ENCODE measurements at places on chromosomes 7 and 10. TPM values are rescaled to one million over a fixed set of nuclear protein-coding genes. Genes with fewer than 3 reads are reported as not detected.

The TMEM270 gene
- total RNA-seq, result not detected

The EBLN1 gene
- total RNA-seq, result not detected

The RNF32 gene
- total RNA-seq, result 0.43 TPM

The PNLIPRP2 gene
- not detected for total RNA-seq

The NODAL gene
- not detected for total RNA-seq

The TMEM139 gene
- 1.6 TPM for total RNA-seq

The UBN2 gene
- total RNA-seq, result 7.0 TPM

The TFPI2 gene
- not detected for total RNA-seq

- no peak for DNase-seq
These were observed 567.0 kb downstream of the GFRA1 start for GRCh38 chr10:115706026-115706425.

DNA sequence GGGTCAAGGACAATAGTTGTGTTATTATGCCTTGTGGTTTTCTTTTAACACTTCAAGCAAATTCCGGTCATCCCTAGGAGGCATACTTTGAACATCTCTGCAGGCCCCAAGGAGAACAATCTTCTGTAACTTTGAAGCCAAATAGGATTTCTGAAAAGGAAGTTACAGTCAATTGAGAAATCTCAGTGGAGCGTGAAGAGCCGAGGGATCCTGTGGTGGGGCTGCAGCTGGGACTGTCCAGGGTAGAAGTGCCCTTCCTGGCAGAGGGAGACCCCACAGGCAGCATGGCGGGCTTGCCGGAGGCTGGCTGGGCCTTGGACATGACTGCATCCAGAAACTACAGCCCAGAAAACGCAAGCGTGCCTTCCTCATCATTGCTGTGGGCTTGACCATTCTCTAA lies 179.7 kb downstream of the PTPN20 start:
- DNase-seq, result no peak

- no peak for DNase-seq
These were observed 9.2 kb upstream of the GRB10 start for GRCh38 chr7:50791938-50792341.

GRCh38 chr7:110017405-110017804 lies 1073.5 kb upstream of the LRRN3 start:
- DNase-seq, result no peak

- no peak for DNase-seq
These were observed 164.3 kb upstream of the TCERG1L start for GRCh38 chr10:131475803-131476202.

DNA sequence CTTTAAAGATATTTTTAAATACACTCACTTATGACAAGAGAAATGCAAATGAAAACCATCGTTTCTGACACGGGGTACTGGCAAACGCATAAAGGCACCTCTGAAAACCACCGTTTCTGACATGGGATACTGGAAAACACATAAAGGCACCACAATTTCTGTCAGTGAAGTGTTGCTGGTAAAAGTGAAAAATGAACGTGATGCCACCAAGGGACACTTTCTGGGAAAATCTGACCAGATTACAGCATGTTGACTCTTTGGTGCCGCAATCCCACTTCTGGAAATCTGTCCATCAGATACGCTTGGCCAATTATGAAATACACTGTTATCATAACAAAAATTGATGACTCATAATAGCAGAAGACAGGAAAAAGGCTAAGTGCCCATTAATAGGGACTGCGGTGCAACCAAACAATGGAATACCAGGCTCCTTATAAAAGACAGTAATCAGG lies 131.7 kb downstream of the ZMYND11 start:
- DNase-seq, result no peak

DNA sequence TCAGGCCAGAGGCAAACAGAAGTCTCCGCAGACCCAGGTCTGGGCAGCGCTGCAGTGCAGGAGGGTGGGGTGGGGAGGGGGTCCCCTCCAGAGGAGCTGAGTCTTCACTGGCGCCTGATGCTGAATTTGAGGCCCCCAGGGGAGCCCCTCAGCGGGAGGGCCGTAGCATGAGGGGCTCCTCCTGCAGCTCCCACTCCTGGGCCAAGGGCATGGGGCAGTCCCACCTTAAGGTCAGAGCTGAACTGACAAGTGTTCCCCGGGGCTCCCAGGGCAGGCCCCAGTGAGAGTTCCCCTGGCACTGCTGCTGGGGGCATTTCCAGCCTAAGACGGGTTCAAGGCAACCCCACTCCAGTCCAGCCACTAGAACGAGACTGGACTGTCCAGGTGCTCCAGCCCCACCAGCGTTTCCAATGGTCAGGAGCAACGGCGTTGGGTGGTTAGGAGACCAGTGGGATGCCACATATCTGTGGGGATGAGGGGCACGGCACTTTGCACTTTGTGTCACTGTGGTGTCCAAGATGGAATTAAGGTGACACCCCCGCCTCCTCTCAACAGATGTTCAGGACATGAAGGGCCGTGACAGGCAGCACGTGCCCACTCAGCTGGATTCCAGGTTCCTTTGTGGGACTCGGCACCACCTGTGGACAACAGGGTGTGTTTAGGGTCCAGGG lies 139.1 kb downstream of the PTPRN2 start:
- DNase-seq, result no peak

GRCh38 chr7:5502721-5503243 lies 79.1 kb upstream of the TNRC18 start:
- DNase-seq, result no peak

DNA sequence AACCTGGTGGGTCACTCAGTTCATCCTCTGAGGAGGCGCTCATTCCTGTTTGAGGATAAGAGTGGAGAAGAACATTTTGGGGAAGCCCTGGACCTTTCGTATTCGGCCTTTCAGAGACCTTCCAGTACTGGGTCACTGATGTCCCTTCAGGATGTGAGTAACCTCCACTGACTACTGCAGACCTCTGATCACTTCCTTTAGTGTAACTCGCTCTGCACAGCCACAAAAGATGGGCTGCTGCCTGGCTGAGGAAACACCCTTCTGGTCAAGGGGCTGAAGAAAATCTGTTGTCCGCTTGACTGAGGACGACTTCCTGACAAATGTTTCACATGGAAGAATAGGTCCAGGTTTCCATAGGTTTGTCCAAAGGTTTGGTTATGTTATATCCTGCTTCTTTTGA lies 15.9 kb upstream of the TBXAS1 start:
- DNase-seq, result no peak

DNA sequence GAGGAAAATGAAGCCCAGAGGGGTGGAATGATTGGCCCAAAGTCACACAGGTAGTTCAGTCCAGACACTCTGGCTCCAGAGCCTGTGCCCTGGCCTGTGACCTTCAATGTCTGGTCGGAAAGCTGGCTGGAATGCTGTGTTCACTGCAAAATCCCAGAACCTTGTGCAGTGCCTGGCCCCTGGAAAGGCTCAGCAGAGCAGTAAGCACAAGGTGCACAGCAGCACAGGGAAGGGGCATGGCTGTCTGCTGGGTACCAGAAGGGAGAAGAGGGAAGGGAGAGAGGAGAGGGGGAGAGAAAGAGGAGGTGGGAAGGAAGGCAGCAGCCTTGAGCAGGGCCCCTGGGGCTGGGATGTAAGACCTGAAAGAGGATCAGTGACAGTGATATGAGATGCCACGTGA lies 28.4 kb upstream of the C10orf71 start:
- no peak for DNase-seq

DNA sequence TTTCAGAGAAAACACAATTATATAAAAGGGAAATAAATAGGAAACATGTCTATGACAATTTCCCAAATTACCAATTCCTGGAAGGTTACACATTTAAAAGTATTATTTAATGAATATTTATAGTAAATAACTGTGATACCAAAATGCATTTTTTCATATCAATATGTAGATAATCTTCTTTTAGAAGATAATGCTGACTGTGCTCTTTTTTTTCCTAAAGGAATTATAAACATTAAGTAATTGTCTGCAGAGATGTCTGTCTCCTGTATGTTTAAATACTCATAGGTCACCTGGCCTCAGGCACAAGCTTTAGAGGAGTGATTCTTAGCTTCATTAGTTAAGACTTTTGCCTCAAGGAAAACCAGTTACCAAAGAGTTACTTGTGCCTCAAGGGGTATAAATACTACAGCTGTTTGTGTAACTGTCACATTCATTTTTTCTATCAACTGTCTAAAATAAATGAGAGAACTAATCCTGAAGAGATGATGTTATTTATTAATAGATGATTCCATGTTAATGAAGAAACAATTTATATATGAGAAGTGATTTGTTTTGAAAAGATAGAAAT lies 77.1 kb downstream of the DNAJC1 start:
- no peak for DNase-seq

DNA sequence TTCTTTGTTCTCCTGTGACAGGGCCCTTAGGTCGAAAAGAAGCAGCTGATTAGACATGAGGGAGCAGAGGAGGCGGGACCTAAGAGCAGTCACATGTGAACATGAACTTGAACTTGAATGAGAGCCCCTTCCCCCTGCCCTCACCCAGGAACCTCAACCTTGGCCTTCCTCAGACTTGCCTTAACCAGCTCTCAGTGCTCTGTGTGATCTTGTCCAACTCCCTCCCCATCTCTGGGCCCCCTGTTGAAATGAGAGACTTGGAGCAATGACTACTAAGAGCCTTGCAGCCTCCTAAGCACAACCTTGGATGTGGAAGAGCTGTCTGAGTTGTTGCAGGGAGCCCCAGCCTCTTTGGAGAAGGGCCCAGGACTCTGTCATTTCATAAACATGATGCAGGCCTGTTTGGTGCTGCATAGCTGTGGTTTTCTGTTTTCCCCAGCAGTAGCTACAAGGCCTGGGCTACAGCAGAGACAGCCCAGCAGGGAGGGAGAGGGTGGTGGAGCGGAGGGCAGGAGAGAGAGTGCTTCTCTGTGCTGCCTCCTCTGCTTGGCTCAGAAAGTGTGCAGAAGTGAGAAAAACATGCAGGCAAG lies 123.9 kb upstream of the ZMIZ1 start:
- DNase-seq, result no peak

GRCh38 chr10:126839094-126839761 lies 66.0 kb upstream of the DOCK1 start:
- no peak for DNase-seq

DNA sequence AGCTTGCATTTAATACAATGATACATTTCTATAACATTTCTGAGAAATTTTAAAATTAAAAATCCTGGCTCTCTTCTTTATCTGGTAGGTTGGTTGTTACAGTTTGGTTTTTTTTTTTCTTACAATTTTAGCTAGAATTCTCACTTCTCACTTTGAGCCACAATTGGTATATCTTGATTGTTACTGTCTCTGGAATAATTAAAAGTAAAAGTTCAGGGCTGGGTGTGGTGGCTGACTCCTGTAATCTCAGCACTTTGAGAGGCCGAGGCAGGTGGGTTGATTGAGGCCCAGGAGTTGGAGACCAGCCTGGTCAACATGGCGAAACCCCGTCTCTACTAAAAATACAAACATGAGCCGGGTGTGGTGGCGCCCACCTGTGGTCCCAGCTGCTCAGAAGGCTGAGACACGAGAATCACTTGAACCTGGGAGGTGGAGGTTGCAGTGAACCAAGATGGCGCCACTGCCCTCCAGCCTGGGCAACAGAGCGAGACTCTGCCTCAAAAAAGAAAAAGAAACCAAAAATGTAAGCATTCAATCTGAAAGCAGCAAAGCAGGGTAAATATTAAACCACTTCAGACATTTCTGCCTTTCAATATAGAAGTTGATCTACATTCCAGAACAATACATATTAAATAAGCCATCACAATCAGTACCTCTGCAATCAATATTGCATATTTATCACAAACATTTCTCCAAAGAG lies 88.6 kb upstream of the PFKP start:
- no peak for DNase-seq
